NAMALWA (cell line): ENCODE measurements at places on chromosomes 7 and 10.

DNA sequence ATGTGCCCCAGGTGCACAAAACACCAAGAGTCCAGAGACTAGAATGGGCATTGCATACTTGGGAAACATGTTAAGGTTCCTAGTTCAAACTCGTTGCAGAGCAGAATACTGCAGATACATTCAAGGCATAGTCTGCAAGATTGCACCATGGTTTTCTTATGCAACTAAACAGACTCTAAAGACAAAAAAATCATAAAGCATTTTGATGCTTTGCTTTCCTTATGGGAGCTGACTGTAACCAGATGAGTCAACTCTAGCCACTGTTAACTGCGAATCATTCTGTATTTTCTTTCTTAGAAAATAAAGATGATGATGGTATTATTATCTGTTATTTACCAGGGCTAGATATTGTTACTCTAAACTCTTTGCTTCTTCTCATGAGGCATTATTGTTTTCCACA lies 19.7 kb downstream of the TRUB1 start:
- DNase-seq = no peak

GRCh38 chr7:131107337-131108211 lies 220.1 kb upstream of the MKLN1 start:
- DNase-seq = peak; percentile 99

DNA sequence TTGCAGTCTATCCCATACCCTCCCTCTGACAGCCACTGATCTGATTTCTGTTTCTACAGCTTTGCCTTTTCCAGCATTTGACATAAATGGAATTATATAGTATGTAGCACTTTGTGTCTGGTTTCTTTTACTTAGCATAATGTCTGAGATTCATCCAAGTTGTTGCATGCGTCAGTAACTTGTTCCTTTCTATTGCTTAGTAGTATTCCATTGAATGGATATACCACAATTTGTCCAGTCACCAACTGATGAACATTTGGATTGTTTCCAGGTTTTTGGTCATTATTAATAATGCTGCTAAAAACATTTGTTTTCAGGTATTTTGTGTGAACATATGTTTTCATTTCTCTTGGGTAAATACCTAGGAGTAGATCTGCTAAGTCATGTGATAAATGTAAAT lies 6.5 kb upstream of the KIAA1549 start:
- DNase-seq = no peak

- peak; percentile 72 for DNase-seq
These were observed 21.5 kb upstream of the GGCT start for GRCh38 chr7:30526163-30526562.

DNA sequence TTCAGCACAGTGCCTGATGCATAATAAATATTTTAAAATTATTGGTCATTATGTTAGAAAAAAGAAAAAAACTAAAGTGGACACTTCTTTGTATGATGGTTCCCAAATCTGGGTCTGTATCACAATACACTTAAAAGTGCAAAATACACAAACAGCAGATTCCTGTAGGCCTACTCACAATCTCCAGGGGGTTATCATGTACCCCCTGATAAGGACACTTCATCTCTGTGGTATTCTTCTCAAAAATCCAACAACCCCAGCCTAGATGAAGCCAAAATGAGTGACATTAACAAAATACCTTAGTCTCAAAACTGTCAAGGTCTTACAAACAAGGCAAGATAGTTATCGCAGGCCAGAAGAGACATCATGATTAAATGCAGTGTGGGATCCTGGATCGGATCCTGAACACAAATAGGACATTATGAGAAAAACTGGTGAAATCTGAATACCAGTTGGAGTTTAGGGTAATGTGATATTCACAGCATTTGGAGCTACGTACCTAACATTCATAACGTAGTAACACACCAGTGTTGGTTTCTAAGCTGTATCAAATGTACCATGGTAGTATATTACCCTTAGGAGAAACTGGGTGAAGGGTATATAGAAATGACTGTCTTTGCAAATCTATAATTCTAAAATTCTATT lies 45.2 kb downstream of the NSUN6 start:
- no peak for DNase-seq

DNA sequence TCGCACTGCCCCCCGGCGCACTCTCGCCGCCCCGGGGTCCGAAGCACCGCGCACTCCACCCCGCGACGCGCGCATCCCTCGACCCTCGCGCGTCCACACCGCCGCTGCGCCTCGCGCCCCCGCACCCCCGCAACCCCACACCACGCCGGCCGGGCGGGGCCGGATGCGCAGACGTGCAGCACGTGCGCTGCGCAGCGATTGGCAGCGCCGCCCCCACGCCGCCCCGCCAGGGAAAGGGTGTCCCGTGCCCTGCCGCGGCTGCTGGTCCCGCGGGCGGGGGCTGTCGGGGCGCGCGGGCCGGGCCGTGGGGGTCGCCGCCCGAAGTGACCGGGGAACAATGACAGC lies 53.7 kb upstream of the KDM7A start:
- peak; percentile 78 for DNase-seq

DNA sequence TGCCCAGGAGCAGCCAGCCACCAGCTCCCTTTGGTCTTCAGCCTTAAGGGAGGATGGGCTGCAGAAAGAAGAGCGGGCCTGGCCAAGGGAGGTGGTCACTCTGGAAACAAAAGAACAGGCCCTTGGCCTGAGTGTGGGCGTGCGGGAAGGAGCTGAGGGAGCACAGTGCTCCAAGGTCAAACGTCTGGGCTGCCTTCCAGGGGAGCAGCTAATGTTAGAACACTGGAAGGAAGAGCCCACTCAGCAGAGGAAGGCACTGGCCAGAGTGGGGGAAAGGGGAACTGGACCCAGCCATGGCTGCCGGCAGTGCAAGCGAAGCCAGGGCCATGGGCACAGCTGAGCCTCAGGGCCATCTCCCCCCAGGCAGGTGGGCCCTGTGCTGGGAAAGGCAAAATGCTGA lies 42.7 kb downstream of the FAM53B start:
- no peak for DNase-seq

DNA sequence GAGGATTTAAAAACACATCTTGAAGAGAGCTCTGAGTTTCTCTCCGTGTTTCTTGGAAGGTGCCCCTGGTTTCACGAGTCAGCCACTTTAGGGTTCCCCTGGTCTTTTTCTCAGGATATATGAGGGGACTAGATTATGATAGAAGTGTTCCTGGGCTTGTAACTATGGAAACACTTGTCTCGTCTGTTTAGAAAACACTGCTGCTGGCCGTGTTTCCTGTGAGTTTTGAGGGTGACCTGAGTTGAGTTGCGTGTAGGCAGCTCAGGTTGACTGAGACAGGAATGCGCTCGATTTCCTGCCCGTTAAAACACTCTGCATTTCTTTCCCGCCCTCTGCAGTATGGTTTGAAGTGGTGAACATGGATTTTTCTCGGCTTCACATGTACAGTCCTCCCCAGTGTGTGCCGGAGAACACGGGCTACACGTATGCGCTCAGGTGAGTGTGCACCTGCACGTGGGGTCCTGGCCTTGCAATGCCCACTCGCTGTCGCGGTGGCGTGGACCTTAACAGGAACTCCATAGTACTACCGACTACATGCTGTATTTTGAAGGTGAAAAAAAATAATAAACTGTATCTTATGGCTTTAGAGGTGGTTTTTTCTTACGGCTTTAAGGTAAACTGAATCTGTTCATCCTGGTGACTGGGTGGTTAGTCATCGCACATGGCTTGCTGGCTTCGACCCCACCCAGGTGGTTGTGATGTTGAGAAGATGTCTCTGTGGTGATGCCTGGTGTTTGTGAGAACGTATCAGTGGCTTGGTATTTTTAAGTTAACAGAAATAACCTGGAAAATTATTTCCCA lies at the start of gene SUN1:
TSS of gene SUN1 (plus strand) at position 310 of the 801 bp plus-strand sequence. CDS start at position 359, 49 bp downstream.
- DNase-seq = peak; percentile 45
